ENCODE measurements at places on chromosomes 11 and 22.

DNA sequence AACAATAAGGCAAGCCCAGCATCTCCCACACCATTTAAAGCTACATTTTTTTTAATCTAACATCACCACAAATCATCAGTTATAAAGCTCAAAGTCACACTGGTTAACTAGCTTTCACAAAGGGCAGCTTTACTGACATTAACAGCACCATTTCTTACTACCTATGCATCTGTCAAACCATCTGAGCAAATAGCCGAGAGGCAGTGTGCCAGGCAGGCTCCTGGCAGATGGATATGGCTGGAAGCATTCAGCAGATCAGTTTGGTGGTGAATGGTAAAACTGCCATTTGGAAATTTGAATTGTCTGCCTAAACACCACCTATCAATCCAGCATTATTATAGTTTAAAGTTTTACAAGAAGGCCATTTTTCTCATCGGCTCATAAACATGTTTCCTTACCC, 131.2 kb downstream of the TTC28 start:
- no peak for DNase-seq

- DNase-seq, result no peak
Observed at GRCh38 chr11:76574406-76574805, 96.1 kb downstream of the LRRC32 start.

DNA sequence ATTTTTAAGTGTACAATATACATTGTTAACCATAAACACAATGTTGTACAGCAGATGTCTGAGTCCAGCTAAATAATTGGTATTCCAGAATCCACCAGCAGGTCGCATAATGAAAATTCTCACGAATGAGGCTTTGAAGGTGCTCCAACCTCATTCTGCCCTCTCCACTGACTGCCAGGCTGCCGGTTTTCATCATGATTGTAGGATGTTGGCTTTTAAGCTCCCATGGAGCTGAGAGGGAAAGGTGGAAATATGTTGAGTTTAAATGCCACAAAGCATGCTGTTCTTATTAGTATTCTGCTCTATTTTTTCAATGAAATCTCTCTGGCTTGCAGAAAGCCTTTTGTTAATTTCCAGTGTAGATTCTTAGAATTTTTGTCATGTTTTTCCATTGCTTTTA, 337.2 kb upstream of the DDI1 start:
- DNase-seq, result no peak

- no peak for DNase-seq
Observed at GRCh38 chr11:111992206-111992855, 32.9 kb upstream of the DLAT start.

DNA sequence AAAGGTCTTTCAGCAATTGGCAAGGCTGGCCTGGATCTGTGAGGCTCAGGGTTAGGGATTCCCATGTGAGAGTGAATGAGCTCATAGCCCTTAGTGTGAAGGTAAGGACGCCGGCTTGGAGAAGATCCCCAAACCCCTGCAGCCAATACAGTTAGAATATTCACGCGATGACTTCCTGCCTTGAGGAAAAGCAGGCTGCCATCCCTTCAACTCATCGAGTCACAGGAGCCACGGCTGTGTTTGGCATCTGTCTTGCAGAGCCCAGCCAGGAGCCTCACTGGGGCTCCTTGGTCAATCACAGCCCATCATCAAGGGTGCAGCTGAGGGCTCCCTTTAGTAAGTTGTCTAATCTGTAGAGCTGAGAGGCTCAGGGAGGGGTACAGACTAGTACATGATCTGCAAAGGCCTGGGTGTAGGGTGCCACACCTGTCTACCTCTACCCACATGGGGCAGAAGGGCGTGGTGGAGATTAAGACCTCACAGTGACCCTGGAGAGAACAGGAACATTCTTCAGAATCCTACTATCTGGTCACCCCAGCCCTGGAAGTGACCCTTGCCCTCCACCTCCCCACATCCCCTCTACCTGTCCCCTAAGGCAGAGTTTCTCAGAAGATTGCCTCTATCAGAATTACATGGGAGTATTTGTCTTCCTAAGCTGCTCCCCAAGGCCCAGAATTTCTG, 18.5 kb downstream of the IL10RA start:
- DNase-seq, result no peak

DNA sequence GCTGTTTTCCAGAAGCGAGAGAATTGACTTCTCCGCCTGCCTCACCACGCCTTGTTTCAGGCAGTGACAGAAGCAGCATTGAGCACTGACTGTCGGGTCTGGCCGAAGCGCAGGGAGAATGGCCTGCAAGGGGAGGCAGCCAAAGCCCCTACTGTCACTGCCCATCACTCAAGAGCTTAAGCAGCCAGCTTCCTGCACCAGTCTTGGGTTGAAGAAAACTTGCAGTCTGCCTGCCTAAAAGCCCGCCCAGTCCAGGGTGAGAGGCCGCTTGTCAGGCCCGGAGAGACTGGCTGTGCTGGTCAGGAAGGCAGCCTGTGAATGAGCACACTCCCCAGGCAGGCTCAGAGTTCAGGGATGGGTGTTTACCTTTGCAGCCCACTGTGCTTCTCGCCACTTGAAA, 108.3 kb downstream of the PKNOX2 start:
- no peak for DNase-seq

DNA sequence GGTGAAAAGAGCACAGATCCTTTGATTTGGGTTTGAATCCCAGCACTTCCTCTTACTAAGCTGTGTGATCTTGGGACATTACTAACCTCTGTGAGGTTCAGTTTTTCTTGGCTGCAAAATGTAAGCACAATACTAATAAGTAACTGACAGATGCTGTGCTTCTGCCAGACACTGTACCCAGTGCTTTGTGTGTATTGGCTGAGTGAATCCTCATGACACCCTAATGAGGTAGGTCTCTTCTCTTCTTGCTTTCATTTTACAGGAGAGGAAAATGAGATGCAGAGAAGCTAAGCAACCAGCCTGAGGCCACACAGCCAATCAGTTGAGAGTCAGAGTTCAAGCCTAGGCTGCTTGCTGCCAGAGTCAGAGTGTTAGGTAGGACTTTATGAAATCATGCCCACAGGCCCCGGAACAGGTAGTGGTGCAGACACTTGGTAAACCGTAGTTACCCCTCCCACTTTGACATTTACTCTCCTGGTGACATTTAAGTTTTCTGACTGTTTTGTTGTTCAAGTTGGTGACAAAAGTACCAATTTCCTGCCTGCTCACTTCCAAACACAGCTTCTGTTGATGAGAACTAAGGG, 21.2 kb downstream of the PTPRJ start:
- DNase-seq, result no peak

- DNase-seq, result no peak
Observed at GRCh38 chr11:3840004-3840869, 522 bp downstream of the RHOG start.

DNA sequence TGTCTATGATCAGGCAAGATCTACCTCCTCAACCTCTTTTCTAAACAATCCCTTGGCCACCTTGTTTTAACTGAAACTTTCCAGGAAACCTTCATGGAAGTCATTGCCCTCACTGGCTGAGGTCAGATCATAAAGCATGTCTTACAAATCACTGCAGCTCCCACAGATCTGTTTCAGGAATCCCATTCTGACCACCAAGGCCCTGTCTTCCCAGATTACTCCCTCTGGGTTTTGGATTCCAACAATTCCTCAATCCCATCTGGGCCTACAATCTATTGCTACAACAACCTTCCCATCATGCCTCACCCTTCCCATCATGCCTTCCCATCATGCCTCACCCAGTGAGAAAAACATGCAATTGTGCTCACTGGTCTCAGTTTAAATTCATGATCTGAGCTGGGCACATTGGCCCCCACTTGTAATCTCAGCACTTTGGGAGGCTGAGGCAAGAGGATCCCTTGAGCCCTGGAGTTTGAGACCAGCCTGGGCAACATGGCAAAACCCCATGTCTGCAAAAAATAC, 15.9 kb downstream of the ADAMTS15 start:
- no peak for DNase-seq

- DNase-seq, result no peak
Observed at GRCh38 chr11:94884376-94884775, 89.0 kb downstream of the CWC15 start.

- DNase-seq, result no peak
Observed at GRCh38 chr11:27212248-27212780, 150.7 kb downstream of the CCDC34 start.

- DNase-seq, result no peak
Observed at GRCh38 chr22:39101226-39101625, 4.2 kb downstream of the APOBEC3H start.

DNA sequence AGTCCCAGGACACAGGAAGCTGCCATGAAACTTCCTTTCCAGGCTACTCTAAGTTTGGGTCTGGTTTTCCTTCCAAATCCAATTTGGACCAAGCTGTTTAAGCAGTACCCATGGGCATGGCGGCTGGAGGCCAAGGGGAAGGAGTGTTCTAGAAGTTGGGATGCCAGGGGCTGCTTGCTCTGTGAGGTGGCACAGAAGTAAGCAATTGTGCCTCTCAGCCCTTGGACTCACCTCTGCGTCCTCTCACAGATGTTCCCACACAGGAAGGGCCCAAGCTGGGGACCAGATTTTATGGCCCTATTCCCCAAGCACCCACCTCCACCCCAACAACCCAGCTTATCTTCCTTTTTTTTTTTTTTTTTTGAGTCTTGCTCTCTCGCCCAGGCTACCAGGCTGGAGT, 3.5 kb upstream of the DGAT2 start:
- DNase-seq, result no peak

GRCh38 chr11:71266114-71266833, 13.9 kb upstream of the SHANK2 start:
- DNase-seq, result no peak

GRCh38 chr22:48595511-48595905, 1232.2 kb downstream of the BRD1 start:
- no peak for DNase-seq

- no peak for DNase-seq
Observed at GRCh38 chr22:38786631-38787030, 7.3 kb downstream of the DNAL4 start.

GRCh38 chr22:19718456-19719049, 4.2 kb downstream of the SEPTIN5 start:
- no peak for DNase-seq

DNA sequence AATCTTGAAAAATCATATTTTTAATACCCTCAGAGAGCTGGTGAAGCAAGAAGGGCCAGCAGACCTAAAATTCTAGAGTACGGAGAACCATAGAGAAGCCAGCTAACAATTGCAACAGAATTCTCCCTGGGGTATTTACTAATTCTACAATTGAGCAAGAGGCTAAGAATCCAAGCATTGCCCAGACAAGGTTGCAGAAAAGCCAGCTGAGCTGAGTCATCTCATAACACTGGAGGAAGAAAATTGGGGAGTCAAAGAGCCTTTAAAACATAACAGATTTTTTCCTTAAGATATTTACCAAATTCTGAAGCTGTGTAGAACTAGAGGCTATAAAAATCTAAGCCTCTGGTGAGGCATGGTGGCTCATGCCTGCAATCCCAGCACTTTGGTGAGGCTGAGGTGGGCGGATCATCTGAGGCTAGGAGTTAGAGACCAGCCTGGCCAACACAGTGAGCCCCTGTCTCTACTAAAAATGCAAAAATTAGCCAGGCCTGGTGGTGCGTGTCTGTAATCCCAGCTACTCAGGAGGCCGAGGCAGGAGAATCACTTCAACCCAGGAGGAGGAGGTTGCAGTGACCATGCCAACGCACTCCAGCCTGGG, 13.6 kb upstream of the TMEM216 start:
- peak; percentile 40 for DNase-seq

- no peak for DNase-seq
Observed at GRCh38 chr11:85483861-85484260, 143.3 kb downstream of the DLG2 start.

DNA sequence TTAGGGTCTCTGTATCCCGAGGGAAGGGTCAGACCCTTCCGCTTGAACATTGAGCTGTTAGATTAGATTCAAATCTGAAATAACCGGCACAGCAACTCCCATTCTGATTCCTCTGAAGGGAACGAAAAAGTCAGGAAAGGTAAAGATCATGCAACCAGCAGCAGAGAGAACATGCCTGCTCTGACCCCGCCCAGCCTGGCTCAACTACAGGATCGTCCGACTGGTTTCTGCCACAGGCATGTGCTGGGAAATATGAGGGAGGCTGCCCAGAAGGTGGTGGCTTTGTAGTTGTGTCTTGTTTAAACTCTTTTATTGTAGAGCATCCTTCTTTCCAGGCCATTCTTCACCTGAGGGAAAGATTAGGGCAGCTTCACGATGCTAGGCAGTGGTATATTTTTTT, 5.0 kb upstream of the MTNR1B start:
- no peak for DNase-seq

DNA sequence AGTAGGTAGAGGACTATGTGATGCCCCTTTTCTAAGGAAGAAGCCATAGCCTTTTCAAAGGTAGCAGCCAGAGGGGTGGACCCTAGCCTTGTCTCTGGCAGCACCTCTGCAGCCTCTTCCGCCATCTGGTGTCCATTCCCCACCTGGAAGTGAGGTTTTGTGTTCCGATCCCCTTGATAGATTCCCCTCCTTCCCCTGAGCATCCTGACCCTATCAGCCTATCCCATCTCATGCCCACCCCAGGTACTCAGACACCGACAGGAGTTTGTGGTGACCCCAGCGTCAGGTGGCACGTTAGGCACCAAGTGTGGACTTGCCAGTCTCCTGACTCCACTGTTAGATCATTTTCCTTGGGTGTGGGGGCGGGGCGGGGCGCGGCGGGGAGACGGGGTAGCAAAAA, 398 bp upstream of the FAM89B start:
- DNase-seq, result no peak

DNA sequence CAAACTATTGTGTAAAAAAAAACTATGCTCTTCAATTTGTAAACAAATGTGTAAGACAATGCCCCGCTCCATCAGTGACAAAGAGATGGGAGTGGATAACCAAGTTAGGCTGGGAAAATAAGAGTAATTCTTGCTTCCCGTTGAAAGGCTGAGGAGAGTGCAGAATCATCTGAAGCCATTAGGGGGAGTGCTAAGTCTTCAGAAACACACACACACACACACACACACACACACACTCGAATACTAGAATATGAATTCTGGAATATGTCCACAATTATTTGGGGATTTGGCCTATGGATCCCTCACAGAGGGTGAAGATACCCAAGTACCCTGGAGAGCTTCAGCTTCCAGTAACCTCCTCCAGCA, 27.8 kb upstream of the ROBO3 start:
- DNase-seq, result no peak

GRCh38 chr22:43263645-43264514, 76.9 kb upstream of the TTLL12 start:
- peak; percentile 11 for DNase-seq

GRCh38 chr11:75307058-75307457, 44.4 kb downstream of the ARRB1 start:
- no peak for DNase-seq

DNA sequence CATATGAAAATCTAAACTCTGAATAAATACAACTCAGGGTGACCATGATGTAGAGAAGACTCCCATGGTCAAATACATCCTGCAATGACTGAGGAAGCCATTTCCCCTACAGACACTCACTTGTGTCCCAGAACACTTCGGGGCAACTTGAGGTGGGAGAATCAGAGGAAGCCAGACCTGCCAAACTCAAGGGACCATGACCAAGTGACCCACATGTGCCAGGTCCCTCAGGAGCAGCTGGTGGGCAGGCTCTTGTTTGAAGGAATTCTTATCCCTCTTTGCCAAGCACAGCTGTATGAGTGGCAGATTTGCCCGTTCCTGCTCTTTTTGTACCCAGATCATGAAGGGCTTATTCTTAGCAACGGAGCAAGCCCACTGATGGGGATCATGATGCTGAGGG, 17.8 kb downstream of the SPATA19 start:
- DNase-seq, result no peak

Data from GOT3 (cell line).